ENCODE measurements at places on chromosomes 3 and 15.

- DNase-seq, result no peak
Observed at GRCh38 chr3:53188136-53188685, 27.2 kb downstream of the PRKCD start.

DNA sequence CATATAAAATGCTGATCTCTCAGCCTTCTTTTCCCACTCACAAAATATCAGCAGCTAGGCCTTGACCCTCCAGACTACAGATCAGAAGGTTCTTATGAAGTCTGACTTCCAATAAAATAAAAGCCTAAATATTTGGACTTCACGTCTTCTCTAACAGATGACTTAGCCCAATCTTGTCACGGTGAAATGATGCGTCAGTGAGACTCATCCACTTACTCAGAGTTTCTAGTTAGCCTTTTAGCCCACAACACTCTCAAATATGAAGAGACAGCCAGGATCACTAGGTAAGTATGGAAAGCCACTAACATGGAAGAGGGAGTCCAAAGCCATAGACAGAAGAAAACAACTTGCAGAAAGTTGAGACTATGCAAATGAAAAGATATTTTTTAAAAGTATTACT lies 601.2 kb downstream of the PYDC2 start:
- no peak for DNase-seq

DNA sequence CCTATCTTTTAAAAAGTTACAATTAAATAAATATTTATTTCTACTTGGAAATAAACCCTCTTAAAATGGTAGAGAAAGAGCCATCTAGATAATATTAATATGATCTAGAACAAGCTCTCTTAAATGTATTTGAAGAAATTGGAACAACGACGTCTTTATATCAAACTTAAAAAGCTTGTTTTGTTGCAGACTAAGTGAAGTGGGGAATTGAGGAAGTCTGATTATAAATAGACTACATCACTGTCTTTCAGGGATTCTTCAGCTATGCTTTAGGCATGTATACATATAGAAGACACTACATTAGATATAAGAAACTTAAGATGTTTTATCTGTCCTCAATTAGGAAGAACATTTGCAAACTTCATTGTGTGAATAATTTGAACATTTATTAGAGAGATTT lies 1.8 kb downstream of the BCHE start:
- DNase-seq, result no peak

GRCh38 chr3:9883706-9884554 lies 3.9 kb upstream of the CIDEC start:
- DNase-seq, result no peak

DNA sequence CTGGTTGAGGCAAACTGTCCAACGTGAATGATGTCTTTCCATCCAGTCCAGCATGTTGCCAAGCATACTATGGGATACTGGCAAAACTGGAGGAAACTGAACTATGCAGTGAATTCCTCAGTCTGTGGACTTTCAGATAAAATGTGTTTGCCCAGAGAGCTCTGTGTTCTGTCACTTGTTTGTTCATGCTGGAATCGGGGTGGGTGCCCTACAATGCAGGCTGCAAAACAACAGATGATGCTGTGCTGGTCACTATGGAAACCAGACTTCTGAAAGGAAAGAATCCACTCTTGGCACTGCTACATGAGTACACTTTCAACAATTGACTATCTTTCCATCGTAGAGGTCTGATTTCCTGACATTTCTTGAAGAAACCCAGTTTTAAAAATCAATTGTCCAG lies 272.5 kb upstream of the ARHGEF26 start:
- DNase-seq, result no peak

DNA sequence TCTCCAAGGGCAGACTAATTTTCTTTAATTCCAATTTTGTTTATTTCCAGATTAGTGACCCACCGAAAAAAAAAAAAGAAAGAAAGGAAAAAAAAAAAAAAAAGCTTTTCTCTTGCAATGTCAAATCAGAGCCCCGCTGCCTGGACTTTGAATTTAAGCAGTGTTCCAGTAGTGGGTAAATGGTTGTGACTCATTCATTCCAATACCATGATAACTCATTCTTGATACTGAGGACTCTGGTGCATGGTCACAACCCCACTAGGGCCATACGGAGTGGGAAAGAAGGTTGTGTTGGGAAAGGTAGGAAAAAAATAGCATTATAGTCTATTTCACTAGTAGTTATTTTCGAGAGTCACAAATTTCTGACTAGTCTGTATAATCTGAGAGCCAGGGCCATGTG lies 59.1 kb upstream of the COL8A1 start:
- peak; percentile 58 for DNase-seq

DNA sequence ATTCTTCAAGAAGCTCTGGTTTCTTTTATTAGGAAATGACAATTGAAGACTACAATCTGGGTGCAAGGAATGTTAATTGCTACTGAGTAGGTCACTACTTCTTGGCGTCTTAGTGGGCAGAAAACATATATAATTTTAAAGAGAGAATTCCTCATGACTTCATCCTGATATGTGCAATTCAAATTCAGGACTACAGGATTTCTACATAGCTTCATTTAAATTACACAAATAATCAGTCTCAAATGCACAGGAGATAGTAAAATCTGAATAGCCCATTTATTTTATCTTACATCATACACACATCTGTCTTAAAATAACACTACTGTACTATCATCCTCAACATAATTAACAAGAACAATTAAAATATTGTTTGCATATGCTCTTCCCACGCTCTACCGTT lies 52.5 kb upstream of the GPR149 start:
- DNase-seq, result no peak

- DNase-seq, result no peak
Observed at GRCh38 chr3:53841296-53841695, 4.9 kb downstream of the CHDH start.

GRCh38 chr3:16203031-16203430 lies 28.6 kb downstream of the GALNT15 start:
- DNase-seq, result peak; percentile 24

- DNase-seq, result no peak
Observed at GRCh38 chr15:81264072-81264857, 59.7 kb downstream of the STARD5 start.

GRCh38 chr3:85875589-85875988 lies 916.8 kb downstream of the CADM2 start:
- no peak for DNase-seq

DNA sequence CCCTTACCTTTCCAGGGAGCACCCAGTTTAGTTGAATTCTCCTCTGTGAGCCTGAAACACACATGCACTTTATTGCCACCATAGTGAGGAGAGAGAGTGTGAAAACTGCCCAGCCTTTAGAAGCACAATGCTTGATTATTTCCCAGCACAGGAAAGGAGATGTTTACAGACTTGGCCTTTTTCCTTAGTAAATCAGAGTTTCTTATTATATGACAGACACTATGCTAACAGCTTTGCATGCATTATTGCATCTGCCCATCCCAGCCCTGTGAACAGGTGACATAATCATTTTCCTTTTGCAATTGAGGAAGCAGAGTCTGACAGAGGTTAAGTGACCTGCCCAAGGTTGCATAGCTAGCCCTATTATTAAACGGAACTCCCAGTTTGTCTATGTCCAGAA lies 36.5 kb downstream of the CAPN3 start:
- no peak for DNase-seq

DNA sequence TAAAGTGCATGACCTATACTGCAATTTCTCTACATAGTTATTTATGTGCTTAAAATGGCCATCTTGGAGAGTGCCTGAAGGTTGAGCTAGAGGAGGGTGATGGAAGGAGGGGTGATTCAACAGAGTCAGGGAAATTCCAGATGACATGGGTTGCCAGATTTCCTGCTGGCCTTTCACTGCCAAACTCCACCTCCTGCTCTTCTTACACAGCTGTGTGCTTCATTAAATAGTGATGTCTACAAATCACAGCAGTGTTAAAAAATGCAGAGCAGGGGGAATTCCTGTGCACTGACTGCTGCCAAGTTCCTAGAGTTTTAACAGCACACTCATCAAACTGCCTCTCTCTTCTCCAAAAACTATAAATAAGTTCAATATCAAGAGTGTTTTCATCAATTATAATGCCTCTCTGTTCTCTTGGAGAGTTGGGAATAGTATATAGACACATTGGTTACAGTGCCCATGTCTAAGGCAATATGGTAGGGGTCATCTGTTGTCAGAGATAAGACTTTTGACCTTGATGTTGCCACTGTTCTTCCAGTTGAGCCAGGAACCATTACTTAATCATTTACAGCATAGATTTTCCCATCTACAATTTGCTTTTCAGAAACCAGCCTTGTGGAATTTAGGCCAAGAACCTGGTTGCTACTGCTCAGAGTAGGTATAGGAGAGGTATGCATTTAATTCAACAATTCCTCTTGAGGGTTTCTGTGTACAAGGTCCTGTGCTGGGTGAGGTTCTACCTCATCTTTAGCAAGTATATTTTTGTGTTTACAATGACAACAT lies 79.6 kb downstream of the TP63 start:
- DNase-seq, result peak; percentile 98

DNA sequence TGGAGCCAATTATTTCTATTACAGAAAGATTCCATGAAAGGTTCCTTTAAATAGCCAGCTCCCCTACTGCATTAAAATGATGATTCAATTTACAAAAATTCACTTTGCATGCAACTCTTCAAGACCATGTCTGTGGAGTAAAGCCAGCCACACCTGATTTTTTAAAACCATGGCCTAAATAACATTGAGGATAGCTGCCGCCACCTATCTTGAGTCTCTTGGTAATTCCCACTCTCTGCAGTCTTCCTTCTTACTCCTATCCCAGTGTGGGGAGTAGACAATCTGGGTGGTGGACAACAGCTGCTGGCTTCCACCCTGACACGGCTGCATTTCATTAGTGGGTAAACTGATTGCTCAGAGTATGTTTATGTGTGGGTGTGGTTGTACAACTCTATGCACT lies 10.7 kb downstream of the LRTM1 start:
- DNase-seq, result peak; percentile 31

- DNase-seq, result no peak
Observed at GRCh38 chr3:114829783-114830182, 317.3 kb downstream of the ZBTB20 start.

DNA sequence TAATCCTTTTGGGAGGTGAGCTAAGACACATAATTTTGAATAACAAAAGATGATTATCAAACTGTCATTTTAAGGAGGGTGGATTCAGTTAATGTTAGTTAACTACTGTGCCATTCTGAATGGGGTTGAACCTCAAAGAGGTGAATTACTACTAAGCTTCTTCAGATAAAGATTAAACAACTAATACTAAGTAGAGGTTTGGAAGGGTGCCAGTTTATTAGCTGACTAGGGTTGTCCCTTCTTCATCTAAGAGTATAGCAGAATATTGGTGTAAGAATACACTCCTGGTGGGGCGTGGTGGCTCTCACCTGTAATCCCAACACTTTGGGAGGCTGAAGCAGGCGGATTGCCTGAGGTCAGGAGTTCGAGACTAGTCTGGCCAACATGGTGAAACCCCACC lies 123.1 kb upstream of the LRRFIP2 start:
- no peak for DNase-seq

GRCh38 chr3:150607267-150608065 lies 4.3 kb downstream of the SELENOT start:
- DNase-seq, result no peak

GRCh38 chr3:187172929-187173328 lies 24.4 kb upstream of the RTP1 start:
- no peak for DNase-seq

GRCh38 chr3:57733790-57734189 lies 22.3 kb upstream of the SLMAP start:
- DNase-seq, result no peak

GRCh38 chr3:162213956-162214355 lies 717.3 kb downstream of the OTOL1 start:
- no peak for DNase-seq

- no peak for DNase-seq
Observed at GRCh38 chr15:88702983-88703382, 64.2 kb downstream of the ISG20 start.

DNA sequence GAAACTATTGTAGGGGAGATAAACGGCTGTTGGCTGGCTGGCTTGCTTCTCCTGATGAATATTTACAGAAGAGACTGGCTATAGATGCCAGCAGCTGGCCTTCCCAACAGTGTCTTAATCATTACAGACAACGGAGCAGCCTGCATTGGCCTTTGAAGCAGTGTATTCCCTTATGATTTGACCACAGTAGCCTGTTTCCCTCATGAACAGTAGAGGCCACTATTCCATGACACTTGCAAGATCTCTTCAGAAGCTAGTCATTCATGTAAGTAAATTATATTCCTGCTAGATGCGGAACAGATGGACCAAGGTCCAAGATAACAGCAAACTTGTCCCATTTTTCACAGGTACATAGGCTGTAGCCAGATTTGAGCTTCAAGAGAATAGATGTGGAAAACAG lies 47.3 kb downstream of the TMCO5A start:
- DNase-seq, result peak; percentile 4

GRCh38 chr3:121724130-121724529 lies 25.4 kb downstream of the GOLGB1 start:
- no peak for DNase-seq

- no peak for DNase-seq
Observed at GRCh38 chr3:48662145-48662752, 437 bp downstream of the CELSR3 start.

- peak; percentile 95 for DNase-seq
Observed at GRCh38 chr15:38714309-38715072, 149.9 kb upstream of the RASGRP1 start.

- DNase-seq, result no peak
Observed at GRCh38 chr15:30872341-30872748, 31.4 kb upstream of the FAN1 start.

DNA sequence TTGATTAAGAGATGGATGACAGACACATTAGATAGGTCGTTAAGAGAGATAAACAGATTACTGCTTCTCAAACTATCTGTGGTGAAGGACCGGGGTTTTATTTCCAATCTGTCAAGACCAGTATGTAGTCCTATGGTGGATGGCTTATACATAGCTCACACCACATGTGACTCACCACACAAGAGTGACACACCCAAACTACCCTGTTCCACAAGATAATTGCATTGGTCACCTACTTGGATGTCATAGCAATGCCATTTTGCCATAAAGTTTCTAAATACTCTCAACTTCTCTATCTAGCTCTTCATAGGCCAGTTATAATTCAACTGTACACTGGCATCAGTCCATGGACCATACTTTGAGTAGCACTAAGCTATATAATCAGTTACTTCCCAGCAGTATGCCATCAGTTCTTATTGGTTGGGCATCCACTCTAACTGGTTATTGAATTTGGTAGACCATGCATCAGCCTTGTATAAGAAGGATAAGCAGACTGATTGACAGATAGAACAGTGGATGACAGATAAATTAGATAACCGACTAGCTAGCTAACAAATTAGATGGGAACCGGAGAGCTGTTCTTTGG lies 11.6 kb downstream of the WWTR1 start:
- no peak for DNase-seq

- DNase-seq, result no peak
Observed at GRCh38 chr3:27696906-27697305, 25.2 kb downstream of the EOMES start.

- peak; percentile 63 for DNase-seq
Observed at GRCh38 chr3:25156626-25157025, 271.4 kb upstream of the RARB start.

DNA sequence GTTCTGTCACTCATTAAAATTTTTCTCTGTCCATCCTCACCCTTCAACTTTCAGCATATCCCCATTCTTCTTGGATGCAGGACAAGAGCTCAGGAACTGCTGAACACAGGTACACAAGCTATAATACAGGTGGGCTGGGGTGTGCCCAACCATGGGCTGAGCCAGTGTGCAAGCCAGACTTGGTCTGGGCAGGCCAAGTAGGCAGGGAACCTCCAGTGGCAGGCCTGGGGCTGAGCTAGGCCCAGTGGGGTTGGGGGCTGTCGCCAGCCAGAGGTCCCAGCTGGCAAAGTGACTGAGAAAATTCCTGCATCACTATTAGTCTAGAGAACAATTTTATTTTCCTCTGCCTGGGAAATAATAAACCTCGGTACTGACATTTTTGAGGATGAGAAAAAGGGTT lies 202.9 kb downstream of the LRRC3B start:
- no peak for DNase-seq

GRCh38 chr3:13262493-13263211 lies 157.5 kb downstream of the NUP210 start:
- DNase-seq, result no peak

Measured in astrocyte of the cerebellum (primary cell).